ENCODE measurements at places on chromosomes 6 and 20.

DNA sequence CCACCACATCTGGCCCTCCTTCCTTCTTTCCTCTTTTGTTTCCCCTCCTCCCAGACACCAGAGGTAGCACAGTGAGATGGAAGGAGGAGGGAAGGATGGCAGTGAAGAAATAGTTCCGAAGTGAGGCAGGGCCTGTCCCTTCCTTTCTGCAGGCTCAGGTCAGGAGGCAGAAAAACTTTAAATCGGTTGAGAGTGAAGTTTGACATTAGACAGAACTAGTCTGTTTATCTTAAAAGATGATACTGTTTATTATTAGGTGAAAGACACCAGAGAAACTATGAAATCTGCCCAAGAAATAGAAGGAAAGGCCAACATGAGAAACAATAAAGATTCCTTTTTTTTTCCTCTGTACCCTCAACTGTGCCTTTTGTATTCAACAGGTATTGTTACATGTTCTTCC, 670.3 kb downstream of the UTRN start:
- no peak for DNase-seq

GRCh38 chr6:14450578-14450977, 333.0 kb downstream of the CD83 start:
- DNase-seq = no peak

DNA sequence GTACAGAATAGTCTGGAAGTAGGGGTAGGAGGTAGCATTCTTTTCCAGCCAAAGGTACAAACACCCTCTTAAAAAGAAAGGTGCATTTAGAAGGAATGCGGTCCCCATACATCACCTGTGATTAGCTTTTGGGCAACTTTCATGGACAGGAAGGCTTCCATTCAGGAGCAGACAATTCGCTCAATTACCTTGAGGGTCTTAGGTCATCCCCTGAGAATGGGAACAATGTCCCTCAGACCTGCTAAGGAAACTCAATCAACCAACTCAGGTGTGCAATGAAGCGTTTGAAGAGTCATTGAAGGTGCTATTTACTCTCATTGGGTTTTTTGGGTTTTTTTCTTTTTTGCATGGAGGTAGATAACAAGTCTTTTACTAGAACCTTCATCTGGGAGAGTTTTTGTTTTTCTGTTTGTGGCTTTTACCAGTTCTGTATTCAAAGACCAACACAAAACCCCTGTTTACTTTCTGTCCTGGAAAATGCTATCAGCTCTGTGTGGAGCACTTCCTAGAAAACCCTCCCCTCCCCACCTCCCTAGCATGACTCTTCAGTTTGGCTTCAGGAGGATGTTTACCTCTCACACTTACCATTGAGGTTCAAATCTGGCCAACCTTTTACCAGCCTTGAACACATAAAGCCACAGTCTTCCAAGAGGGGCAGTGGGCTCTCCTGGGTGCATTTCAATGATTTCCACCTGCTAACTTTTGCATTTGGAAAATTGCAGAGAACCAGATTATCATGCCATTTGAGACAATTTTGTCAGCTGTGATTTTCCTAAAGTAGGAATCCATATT, 271.2 kb upstream of the PRDM1 start:
- no peak for DNase-seq

DNA sequence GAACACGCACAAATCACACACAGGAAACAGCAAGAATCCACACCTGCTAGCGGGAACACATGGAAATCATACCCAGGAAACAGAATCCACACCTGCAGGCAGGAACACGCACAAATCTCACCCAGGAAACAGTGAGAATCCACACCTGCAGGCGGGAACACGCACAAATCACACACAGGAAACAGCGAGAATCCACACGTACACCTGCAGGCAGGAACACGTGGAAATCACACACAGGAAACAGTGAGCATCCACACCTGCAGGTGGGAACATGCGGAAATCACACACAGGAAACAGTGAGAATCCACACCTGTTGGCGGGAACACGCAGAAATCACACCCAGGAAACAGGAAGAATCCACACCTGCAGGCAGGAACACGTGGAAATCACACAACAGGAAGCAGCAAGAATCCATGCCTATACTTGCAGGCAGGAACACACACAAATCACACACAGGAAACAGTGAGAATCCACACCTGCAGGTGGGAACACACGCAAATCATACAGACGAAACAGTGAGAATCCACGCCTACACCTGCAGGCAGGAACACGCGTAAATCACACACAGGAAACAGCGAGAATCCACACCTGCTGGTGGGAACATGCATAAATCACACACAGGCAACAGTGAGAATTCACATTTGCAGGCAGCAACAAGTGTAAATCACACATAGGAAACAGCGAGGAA, 108.6 kb downstream of the DLL1 start:
- no peak for DNase-seq

GRCh38 chr6:44925100-44925739, 402.9 kb upstream of the RUNX2 start:
- DNase-seq = no peak

GRCh38 chr20:3577366-3577765, 85.8 kb downstream of the GFRA4 start:
- DNase-seq = no peak

DNA sequence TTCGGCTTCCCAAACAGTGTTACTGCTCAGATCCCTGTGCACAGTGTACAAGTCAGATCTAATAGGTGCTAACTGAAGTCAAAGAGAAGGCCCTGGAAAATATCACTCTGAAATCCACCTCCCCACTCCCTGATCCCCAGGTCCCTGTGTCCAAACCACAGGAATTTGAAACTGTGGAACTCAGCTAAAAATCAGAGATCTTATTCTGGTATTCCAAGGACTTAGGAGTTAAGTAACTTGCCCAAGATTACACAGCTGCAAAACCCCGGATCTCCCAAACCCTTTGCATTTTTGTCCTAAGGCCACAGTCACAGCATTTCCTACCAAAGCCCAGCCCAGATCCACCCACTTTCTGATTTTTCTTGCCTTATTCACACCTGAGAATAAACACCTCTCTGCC, 32.3 kb upstream of the SLC23A2 start:
- DNase-seq = no peak

DNA sequence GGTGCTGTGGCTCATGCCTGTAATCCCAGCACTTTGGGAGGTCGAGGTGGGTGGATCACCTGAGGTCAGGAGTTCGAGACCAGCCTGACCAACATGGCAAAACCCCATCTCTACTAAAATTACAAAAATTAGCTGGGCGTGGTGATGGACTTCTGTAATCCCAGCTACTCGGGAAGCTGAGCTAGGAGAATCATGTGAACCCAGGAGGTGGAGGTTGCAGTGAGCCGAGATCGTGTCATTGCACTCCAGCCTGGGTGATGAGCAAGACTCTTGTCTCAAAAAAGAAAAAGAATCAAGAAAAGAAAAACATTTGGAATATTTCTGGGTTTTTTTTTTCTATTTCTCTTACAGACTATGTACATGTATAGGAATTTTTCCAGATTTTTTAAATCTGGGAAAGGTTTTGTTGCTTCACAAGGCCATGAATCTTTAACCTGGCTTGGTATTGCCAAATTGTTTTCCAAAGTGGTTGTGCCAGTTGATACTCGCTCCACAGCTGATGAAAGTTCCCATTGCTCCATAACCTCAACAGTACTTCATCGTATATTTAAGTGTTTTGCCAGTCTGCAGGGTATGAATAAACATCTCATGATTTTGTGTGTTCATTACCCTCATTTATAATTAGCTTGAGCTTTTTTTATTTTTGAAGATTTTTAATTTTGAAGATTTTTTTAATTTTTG, 33.5 kb downstream of the RNF217 start:
- no peak for DNase-seq

DNA sequence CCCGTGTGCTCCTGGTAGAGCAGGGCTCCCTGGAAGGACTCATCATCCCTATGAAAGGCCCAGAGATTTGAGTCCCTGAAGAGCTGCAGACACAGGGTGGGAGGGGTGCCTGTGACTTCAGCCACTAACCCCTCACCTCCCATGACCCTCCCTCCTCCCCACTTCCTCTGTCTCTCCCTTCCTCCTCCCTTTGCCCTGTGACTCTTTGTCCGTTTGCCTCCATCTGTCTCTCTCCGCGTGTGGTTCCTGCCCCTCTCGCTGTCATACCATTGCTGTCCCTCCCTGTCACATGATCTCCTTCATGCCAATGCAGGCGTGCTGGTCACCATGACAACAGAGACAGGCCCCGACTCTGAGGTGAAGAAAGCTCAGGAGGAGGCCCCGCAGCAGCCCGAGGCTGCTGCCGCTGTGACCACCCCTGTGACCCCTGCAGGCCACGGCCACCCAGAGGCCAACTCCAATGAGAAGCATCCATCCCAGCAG, 19.0 kb downstream of the EPB41L1 start:
- no peak for DNase-seq

DNA sequence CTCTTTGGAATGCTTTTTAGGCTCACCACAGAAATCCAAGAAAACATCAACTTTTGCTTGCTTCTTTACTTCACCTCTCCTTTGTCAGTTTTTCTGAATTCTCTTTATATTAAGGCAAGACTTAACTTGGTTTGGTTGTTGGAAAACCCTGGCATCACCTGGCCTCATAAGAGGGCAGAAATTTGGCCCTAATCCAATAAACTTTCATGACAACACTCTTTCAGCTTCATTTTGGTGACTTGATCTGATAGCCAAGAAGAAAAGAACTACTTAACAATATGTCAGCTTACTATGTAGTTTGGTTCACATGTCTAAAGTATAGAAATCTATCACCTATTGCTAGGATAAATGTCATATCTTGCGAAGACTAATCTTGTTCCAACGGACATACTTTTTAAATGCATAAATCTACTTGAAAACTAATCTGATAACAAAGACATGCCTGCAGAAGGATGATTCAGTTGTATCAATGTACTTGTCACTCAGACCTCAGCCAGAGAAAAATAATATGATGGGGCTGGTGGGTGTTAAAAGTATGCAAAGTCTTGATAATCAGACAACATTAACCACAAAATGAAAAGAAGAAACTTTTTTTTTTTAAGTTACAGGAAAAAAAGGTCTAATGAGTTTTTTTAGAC, 19.3 kb upstream of the HBS1L start:
- no peak for DNase-seq

- DNase-seq = no peak
These were observed 184.4 kb downstream of the UNC5CL start for GRCh38 chr6:40854592-40854991.

DNA sequence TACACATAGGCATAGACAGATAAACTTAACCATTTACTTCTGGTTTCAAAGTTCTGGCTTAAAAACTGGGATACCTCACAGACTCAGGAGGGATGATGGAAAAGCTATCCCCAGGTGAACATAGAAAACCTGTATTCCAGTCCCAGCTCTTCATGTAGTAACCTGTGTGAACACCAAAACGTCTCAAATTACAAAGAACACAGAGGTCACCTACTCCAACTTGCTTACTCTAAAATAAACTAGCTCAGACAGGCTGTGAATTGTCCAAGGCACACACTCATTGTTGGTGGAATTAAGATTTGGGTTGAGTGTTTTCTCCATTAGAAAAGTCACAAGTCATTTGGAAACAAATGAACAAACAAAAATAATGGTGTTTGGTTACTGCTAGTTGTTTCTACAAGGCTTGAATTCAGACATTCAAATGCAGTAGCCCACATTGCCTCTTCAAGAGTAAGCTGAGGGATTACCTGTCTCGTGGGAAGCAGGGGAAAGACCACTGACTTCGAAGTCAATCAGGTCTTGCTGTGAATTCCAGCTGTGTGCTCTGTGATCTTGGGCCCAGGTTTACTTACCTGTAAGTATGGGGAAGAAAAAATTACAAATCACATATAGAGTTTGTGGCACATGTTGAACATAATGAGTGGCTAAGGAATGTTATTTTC, 48.2 kb upstream of the LRRC1 start:
- no peak for DNase-seq

DNA sequence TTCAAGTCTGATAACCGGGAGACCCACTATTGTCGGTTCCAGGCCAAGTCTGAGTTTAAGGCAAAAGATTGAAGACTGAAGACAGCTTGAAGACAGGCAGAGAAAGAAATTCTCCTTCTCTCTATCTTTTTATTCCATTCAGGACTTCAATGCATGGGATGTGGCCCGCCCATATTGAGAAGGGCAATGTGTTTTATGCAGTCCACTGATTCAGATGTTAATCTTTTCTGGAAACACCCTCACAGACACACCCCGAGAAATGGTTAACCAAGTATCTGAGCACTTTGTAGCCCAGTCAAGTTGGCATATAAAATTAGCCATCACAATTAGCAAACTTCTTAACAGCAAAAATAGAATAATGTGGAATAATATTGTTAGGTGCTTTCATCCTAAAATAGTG, 75.5 kb upstream of the FABP7 start:
- DNase-seq = no peak

- no peak for DNase-seq
These were observed 244.6 kb downstream of the HAO1 start for GRCh38 chr20:7695635-7696034.

DNA sequence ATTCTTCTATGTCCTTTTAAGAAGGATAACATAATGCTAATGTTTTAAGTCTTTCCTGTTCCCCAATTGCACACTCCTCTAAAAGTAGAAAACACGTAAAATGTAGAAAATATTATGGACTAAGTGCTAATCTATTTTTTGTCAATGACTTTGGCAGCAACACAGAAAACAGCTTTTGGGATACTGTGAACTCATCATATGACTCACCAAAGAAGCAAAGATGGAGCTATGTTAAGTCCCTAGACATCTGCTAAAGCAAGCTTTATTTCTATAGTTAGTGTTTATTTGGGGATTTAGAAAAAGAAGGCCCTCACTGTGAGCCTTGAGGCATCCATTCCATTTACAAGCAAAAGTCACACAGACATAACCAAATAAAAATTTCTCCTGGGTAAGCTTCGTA, 23.0 kb downstream of the OPN5 start:
- DNase-seq = no peak

GRCh38 chr6:114520976-114521375, 178.2 kb upstream of the HS3ST5 start:
- no peak for DNase-seq

DNA sequence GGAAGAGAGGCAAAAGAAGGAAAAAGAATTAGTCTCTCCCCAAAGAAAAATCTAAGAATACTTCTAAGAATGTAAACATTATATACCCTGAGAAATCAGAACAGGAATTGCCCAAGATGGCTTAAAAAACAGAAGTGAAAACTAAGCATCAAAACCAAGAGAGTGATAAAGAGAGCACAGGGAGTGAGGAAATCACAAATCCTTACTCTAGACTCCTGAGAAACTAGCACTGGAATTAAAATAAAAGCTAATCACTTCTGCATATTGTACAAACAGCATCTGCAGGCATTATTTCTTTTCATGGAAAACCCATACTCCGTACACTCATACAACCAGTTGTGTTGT, 285.7 kb downstream of the BTBD9 start:
- no peak for DNase-seq

GRCh38 chr20:13262671-13263360, 41.7 kb downstream of the ISM1 start:
- no peak for DNase-seq

Data from stimulated activated CD8-positive, alpha-beta memory T cell treated with anti-CD3 and anti-CD28 coated beads, Interleukin-2, amount 100 ng/mL, for 1 hour (primary cell).